ENCODE measurements at places on chromosomes 7 and 10. TPM values are rescaled to one million over a fixed set of nuclear protein-coding genes. Genes with fewer than 3 reads are reported as not detected.

GRCh38 chr10:77970869-77971803 is 44.6 kb upstream of the DLG5 start:
- H3K27me3 ChIP-seq = no peaks in the 10 kb centered on the region
- no peak overlapping the region for H3K27ac ChIP-seq
- H3K4me3 ChIP-seq = no peak overlapping the region
- DNase-seq = no peak
- no peaks in the 10 kb centered on the region for H3K4me1 ChIP-seq
- H3K36me3 ChIP-seq = no peaks in the 10 kb centered on the region

- H3K4me1 ChIP-seq = no peaks in the 10 kb centered on the region
- no peaks in the 10 kb centered on the region for H3K36me3 ChIP-seq
- no peak overlapping the region for H3K27ac ChIP-seq
- H3K27me3 ChIP-seq = no peaks in the 10 kb centered on the region
Observed at GRCh38 chr7:8536431-8536830, 103.0 kb downstream of the NXPH1 start.

Gene PNLIP
- not detected for total RNA-seq

DNA sequence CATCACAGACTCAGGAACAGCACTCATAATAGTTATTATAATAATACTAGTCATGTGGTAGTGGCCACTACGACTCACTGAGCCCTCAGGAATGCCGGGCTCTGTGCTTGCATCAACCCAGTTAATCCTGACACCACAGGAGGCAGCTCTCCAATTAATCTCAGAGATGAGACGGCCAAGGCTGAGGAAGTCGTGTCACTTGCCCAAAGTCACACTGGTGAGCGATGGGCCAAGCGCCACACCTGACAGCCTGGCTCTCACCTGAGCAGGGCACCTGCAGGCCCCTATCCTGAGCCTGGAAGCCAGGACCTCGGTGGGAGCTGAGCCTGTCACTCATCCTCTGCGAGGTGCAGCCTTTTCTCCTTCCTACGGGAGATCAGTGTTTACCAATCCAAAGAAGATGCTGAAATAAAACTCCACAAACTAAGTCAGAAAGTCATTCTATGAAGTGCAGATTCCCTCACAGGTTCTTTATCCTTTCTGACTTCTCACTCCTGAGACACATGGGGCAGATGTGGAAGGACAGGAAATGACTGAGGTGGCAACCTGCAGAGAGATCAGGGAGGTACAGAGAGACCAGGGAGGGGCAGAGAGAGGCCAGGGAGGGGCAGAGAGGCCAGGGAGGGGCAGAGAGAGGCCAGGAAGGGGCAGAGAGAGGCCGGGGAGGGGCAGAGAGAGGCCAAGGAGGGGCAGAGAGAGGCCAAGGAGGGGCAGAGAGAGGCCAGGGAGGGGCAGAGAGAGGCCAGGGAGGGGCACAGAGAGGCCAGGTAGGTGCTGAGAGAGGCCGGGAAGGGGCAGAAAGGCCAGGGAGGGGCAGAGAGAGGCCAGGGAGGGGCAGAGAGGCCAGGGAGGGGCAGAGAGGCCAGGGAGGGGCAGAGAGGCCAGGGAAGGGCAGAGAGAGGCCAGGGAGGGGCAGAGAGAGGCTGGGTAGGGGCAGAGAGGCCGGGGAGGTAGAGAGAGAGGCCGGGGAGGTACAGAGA is 38.5 kb downstream of the VIPR2 start:
- DNase-seq = no peak
- no peak overlapping the region for H3K27ac ChIP-seq
- no peaks in the 10 kb centered on the region for H3K4me1 ChIP-seq
- H3K27me3 ChIP-seq = no peaks in the 10 kb centered on the region
- no peak overlapping the region for H3K4me3 ChIP-seq
- H3K36me3 ChIP-seq = no peaks in the 10 kb centered on the region

GRCh38 chr10:34305189-34305588 is 509.9 kb downstream of the PARD3 start:
- DNase-seq = peak; percentile 62
- H3K36me3 ChIP-seq = no peaks in the 10 kb centered on the region
- no peak overlapping the region for H3K27ac ChIP-seq

- peaks cover 4% of the 10 kb centered on the region for H3K36me3 ChIP-seq
- no peak for DNase-seq
- H3K4me1 ChIP-seq = no peaks in the 10 kb centered on the region
- no peaks in the 10 kb centered on the region for H3K27me3 ChIP-seq
Observed at GRCh38 chr10:1029838-1030237, 4.2 kb upstream of the IDI2 start.
